ENCODE measurements at places on chromosomes 7 and 10.

DNA sequence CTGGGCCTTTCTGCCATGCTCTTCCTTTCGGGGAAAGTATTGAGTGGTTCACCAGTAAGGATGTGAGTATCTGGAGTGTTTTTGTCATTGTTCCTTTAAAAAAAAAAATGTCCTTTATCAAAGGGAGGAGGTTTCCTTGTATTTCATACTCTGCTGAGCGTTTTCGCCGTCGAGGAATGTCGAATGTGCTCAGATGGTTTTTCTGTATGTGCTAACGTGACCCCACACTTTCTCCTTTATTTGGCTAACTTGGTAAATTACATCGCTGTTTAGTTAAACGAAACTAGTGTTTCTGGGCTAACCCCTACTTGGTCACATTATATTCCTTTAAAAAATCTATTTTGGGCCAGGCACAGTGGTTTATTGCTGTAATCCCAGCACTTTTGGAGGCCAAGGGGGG, 45.9 kb downstream of the INPP5A start:
- no peak for DNase-seq

DNA sequence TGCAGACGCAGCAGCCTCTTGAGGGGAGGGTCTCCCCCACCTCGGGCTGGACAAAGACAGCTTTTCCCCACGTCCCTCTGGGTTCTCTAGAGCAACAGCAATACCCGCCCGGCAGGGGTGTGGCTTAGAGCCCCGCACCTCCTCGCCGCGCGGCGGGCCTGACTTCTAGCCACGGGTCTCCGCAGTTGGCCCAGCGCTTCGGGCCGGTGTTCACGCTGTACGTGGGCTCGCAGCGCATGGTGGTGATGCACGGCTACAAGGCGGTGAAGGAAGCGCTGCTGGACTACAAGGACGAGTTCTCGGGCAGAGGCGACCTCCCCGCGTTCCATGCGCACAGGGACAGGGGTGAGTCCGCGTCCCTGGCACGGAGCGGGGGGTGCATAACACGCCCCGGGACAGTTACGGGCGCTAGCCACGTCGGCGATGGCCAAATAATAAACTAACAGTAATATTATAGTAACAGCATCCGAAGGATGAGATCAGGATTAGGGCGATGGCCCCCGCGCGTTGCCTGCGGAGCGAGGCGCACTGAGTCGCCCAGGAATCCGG, 1.2 kb downstream of the CYP2E1 start:
- no peak for DNase-seq

- no peak for DNase-seq
Measured at GRCh38 chr7:156275292-156275691, 365.3 kb upstream of the RNF32 start.

GRCh38 chr7:16318989-16319915, 102.1 kb downstream of the CRPPA start:
- DNase-seq: no peak

GRCh38 chr7:121119047-121119446, 130.5 kb downstream of the CPED1 start:
- no peak for DNase-seq

DNA sequence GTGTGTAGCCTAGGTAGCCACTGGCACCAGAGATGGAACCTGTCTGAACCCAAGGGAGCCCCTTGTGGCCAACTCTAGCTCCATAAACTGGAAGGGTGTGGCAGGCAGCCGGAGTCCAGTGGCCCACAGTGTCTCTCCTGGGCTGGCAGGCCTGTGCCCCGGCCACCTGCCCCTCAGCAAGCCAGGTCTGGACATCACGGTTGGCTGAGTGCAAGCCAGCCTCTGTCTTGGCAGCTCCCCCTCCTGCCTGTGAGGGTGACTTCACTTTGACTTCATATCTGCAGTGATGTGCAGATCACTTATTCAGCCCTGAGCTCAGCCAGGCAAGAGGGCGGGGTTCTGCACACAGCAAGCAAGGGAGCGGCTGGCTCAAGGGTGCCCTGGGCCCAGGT, 1.3 kb upstream of the RET start:
- DNase-seq: no peak

DNA sequence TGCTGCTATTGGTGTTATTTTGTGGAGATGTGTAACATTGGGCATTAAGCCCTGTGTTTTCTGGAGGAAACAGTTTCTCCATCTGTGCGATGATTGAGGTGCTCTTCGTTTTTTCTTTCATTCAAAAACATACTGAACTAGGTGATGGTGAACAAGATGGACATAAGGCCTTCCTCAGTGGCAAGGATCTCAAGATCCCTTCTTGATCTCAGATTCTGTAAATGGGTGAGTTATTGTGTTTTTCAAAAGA, 759 bp upstream of the ELAPOR2 start:
- no peak for DNase-seq

GRCh38 chr7:66238773-66239466, 33.8 kb downstream of the TPST1 start:
- DNase-seq: no peak

GRCh38 chr7:20790375-20790774, 3.7 kb upstream of the SP8 start:
- DNase-seq: no peak

DNA sequence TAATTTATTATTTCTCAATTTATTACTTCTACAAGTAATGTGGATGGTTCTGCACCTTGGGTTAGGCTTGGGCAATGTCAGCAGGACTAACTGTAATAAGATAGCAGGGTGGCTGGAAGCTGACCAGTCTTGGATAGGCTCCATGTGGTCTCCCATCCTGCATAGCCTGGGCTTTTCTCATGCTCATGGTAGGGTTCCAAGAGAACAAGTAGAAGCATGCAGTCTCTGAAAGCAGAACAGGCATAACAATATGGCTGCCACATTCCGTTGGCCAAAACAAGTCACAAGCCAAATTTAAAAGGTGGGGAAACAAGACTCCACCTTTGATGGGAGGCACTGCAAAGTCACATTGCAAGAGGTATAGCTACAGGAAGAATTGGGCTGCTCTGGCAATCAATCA, 98.6 kb upstream of the MDFIC start:
- DNase-seq: no peak

- no peak for DNase-seq
Measured at GRCh38 chr10:65325913-65326312, 1599.9 kb upstream of the LRRTM3 start.

DNA sequence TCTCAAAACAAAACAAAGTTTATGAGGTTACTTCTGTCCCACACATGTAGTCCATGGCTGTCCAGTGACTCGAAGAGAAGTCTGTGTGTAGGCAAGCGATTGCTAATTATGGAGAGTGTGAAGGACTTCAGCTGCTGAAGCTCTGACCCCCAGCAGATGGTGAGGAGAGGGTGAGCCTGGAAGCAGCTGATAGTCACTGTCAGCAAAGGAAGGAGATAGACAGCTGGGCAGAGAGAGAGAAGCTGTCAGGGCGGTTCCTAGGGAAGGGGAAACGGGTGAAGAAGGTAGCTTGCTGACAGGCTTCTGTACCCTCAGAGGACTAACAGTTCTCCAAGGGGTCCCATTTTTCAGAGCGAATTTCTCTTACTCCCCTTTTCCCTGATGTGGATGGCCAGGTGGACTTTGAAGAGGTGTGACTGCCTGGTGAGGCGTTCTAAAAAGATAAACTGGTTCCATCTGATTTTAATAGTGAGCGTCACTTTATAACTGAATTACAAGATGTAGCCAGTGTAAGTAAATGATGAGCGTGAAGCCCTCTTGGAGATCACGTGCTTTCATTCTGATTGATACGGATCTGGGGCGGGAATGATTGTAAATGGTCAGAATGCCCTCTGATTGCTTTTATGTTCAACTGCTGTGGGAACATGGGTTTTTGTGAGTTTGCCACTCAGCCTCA, 12.1 kb downstream of the ZSCAN21 start:
- DNase-seq: no peak
